ENCODE measurements at places on chromosomes 7 and 10.

GRCh38 chr7:148481147-148481526 is 109.4 kb upstream of the C7orf33 start:
- no peak for DNase-seq

- no peak for DNase-seq
Observed at GRCh38 chr10:129769381-129770116, 194.5 kb downstream of the EBF3 start.

DNA sequence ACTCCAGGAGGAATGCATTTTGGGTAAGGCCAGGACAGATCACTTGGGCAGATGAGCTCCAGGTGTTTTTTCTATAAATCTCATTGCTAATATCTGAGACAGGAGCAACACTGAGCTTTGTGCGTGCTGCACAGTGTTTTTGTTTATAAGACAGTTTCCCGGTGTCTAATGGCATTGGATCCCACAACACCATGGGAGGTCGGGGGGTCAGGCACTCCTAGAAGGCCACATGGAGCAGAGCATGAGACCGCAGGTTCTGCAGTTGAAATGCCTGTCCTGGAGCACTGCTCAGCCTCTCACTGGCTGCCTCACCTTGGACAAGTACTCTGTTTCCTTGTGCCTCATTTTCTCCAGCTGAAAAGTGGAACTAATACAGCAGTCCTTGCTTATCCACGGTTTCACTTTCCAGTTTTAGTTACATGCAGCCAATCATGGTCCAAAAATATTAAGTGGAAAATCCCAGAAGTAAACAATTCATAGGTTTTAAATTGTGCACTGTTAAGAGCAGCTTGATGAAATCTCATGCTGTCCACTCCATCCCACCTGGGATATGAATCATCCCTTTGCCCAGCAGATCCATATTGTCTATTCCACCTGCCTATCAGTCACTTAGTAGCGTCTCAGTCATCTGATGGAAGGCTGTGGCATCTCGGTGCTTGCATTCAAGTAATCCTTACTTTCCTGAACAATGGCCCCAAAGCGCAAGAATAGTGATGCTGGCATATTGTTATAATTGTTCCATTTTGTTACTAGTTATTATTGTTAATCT is 35.2 kb downstream of the ATXN7L1 start:
- DNase-seq: no peak

DNA sequence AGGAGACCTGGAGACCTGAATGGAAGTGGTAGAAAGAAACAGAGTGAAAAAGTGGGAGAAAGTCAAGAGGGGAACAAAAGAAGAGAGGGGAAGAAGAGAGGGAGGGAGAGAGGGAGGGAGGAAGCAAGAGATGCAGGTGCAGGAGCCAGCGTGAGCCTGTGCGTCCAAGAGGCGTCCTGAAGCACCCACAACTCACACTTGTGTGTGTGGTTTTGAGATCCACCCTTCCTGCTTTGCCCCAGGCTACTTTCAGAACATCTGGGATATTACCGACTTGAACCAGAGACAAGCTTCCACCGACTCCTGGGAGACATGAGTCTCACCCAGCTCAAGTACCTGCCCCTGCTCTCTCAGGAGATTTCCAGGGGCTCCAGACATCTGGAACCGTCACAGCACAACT is 9.8 kb downstream of the AFAP1L2 start:
- no peak for DNase-seq

GRCh38 chr7:9028012-9028411 is 594.6 kb downstream of the NXPH1 start:
- no peak for DNase-seq

DNA sequence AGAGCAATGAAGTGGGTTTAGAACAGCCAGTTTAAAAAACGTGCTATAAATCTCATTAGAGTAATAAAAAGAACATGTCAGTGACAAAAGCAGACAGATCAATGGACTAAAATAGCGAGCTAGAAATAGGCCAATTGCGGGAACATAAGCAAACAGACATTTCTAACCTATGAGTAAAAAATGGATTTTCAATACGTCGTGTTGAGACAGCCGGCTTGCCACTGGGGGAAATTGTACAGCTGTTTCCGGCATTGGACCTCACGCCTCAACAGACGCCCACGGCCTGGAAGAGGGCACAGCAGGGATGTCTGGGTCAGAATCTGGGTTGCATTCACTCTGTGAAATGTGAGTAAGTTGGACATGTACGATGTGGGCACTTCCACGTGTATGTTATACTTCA is 92.9 kb downstream of the SVOPL start:
- DNase-seq: no peak

GRCh38 chr7:41928166-41928565 is 225.3 kb upstream of the INHBA start:
- DNase-seq: no peak

All from T-helper 1 cell (primary cell).